ENCODE measurements at places on chromosomes 4 and X.

- DNase-seq, result no peak
Observed at GRCh38 chr4:13539619-13540445, 4.5 kb downstream of the NKX3-2 start.

- no peak for DNase-seq
Observed at GRCh38 chrX:55450259-55450658, 1.7 kb upstream of the MAGEH1 start.

- DNase-seq, result no peak
Observed at GRCh38 chr4:111633663-111634266, 511.5 kb upstream of the FAM241A start.

DNA sequence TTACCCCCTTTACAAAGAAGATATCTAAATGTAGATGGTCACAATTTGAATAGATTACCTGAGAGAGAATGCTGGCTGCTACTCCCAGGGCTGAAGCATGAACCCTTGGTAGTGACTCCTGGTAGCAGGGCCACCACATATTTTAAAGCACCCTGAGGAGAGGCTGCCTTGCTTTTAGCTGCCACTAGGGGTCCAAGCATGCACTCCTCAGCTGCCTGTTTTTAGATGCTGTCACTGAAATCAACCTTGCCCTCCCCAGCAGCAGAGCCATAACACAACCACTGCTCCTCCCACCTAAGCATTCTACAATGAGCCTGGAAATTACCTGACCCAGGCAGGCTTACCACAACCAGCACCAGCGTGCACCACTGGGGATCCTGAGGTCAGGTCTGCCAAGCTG lies 850.9 kb downstream of the FAM133A start:
- no peak for DNase-seq

DNA sequence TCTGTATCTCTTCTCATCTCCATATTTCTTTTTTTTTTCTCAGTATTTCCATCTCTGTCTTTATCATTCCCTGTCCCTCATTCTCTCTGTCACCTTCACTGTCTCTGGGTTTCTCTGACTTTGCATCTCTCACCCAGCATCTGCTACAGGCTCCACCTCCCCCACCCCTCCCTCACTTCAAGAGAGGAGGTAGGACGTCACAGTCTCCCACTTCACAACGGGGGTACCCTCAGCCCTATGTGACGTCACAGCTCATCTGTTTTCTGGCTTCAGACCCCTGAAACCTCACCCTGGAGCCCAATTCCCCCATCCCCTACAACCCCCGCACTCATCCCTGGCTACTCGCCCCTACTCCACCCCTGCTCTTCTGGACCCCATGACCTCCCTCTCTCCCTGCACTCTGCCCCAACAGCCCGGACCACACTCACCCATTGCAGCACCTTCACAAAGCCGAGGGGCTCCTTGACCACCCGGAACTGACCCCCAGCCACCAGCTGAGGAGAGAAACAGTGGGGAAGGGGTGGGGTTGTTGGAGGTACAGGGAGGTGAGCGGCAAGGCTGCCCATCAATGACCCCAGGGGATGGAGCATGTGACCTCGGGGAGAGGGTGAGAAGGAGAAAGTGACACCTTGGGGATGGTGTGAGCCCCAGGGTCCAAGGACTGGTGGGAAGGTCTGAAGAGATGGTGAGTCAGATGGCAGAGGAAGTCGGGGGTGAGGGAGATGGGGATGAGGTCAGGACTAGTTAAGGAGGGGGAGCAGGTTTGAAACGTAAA lies 1.3 kb downstream of the SYP start:
- no peak for DNase-seq

- DNase-seq, result no peak
Observed at GRCh38 chr4:1715002-1715758, 3.1 kb upstream of the SLBP start.

GRCh38 chr4:93147524-93148212 lies 680.9 kb upstream of the ATOH1 start:
- no peak for DNase-seq

GRCh38 chr4:70969076-70969475 lies 24.4 kb upstream of the DCK start:
- no peak for DNase-seq

DNA sequence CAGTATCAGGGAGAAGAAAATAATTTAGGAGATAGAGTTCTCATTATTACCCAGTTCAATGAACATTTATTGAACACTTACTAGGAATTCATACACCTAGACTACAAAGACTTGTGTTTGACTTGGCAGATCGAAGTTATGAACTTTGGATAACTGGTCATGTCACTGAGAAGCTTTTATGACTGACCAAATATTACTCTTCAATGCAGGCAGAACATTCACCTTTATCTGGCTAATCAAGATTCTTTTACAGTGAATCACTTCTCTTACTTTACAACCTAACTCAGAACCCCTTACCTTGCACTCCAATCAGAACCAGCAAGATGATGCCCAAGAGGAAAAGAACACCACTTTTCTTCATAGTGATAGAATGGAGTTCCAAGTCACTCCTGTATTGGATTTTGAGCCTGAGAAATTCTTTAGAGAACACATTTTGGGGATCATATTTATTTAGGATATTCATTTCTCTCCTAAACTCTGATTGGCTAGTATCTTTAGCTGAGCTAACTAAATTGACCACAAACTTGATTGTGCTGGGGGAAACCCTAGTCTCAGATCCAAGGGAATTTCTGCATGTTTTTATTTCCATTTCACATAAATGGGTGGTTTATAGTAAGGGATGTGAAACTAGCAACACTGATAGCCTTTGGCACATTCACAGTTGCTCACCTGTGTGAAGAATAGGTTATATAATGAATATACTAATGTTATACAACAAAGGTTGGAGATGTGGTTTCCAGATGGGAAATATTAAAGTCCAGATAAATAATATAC lies at the start of gene CXCL9:
Gene CXCL9 (minus strand): TSS at position 421 of the 774 bp plus-strand sequence. CDS start 60 bp downstream, at position 361.
- DNase-seq, result no peak

Measured in glomerular endothelial cell (primary cell).